Activated B cell treated with CpG ODN at 0.5 μM for 24 hours (primary cell): ENCODE measurements at places on chromosomes 16 and 17. TPM values are rescaled to one million over a fixed set of nuclear protein-coding genes. Genes with fewer than 3 reads are reported as not detected.

FBXL16 gene
- total RNA-seq, result 0.75 and 0.88 TPM in 2 replicates

- no peak for DNase-seq
These were observed 19.1 kb downstream of the WIPI1 start for GRCh38 chr17:68437979-68438822.

GRCh38 chr17:76123749-76124581 is 17.1 kb downstream of the FOXJ1 start:
- no peak for DNase-seq

NUP93 gene
- 104 and 111 TPM in 2 replicates for total RNA-seq

DNA sequence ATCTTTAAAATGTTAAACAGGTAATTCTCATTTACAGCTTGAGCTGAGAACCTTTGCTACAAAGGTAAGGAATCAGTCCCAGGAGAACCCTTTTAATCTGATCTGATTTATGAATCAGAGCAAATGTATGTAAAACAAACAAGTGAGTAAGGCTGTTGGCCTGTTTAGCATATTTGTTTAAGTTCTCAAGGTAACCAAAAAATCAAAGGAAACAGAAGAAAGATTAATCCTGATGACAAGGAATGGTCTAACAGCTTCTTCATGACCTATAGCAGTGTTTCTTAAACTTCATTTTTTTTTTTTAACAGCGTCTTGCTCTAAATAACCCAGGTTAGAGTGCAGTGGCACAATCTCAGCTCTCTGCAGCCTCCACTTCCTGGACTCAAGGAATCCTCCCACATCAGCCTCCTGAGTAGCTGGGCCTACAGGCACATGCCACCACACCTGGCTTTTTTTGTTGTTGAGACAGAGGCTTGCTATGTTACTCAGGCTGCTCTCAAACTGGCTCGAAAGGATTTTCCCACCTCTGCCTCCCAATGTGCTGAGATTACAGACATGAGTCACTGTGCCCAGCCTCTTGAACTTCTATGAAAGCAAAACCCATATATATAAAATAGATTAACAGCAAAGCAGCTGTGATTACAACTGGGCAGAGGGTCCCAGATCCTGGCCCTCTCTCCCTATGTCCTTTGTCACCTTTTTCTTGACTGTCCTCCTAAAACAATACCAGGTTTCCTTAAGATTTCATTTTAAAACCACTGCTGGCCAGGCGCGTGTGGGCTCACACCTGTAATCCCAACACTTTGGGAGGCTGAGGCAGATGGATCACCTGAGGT is 5.1 kb upstream of the JPT1 start:
- DNase-seq, result no peak

RBFOX1 gene
- not detected in 2 replicates for total RNA-seq

DNA sequence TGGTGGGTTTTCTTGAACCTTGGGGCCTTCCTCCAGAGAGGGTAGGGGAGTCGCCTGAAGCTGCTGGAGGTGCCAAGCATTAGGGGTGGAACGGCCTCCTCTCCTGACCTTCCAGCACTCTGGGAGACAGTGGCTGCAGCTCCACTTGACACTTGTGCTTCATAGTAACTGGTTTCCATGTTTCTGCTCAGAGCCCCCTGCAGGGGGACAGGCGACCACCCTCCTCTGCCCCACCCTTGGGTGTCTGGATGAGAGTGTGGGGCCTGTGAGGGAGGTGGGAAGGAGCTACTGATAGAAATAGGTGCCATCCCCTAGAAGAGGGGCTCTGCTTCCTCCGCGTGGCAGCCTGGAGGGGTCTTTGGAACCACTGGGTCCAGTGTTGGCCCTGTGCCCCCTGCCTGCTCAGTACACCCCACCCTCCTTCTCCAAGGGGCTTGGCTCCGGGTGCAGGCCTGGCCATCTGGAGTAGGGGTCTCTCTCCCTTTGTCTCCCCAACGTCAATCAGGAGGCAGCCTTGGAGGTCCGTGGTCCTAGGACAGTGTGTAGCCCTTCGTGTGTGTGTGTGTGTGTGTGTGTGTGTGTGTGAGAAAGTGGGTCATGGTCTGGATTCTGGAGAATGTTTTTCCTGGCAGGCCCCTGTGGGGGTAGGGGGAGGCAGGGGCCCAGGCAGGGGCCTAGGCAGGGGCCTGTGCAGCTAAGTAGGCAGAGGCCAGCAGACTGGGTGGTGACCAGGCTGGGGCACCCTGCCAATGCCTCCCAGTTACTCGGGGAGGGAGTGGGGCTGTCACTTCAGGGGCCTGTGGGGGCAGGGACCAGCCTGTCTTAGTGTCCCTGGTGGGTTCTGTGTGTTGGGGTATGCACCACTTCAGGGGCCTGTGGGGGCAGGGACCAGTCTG is 4.9 kb downstream of the LASP1 start:
- no peak for DNase-seq

ENO3 gene
- 26.3 and 29.5 TPM in 2 replicates for total RNA-seq

DNA sequence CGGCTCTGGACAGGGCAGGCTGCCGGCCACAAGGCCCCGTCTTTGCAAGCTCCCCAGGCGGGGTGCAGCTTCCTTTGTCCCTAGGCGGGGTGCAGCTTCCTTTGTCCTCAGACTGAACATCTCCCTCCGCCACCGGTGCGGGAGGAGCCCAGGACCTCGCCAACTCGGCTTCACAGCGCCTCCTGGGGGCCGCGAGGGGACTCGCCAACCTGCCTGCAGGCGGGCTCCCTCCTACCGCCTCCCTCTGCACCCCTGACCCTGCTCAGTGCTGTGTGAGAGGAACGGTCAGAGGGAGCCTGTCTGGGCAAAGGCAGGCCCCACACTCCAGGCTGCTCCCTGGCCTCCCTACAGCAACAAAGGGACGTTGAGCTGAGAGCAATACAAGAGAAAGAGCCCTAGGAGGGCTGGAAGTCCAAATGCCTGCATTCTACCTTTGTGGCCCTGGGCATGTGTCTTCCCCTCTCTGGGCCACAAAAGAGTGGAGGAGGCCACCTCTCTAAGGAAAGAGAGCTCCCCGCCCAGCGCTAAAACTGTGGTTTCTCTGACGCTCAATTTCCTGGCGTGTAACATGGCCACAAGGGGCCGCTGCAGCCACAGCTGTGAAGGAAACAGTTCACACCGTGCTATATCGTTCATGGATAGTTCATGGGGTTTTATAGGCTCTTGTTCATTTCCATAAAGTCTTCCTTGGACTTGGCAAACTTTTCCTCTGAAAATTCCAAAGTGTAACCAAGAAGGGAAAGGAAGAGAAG is 20.9 kb upstream of the KRT19 start:
- DNase-seq, result peak; percentile 50

DNA sequence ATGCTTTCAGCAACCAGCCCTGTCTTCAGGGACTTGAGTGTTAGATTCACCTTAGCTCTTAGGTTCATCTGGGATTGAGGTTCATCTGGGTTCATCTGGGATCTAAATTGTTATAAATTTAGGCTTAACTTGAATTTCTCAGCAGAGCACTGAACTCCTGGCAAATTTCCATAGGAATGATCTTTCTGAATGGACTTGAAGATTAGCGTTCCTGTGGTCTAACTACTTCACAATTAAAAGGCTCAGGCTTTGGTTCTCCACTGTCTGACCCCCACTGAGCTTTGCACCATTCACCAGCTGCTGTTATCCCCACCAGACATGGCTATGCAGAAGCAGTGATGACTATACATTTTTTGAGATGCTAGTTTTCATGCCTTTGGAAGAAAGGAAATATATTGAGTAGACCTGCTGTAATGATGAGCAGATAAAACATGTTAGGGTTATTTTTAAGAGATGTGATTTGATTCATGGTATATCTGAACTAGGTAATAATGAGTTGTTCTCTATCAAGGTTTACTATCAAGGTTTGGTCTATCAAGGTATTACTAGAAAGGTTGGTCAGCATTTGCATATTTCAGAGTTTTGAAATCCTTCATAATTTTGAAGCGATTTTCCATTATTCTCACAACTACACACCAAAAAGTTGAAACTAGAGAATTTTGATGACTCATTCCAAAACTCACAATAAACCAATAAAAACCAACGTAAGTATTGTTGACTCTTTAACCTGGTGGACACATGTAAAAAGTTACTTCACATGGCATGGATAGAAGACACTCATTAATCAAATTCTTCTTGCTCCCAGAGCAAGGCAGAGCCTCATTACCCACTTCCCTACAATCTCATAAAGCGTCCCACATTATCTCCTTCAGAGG is 71.7 kb downstream of the SNX11 start:
- DNase-seq, result no peak

- DNase-seq, result no peak
These were observed 10.1 kb downstream of the AFMID start for GRCh38 chr17:78197147-78197832.

DNA sequence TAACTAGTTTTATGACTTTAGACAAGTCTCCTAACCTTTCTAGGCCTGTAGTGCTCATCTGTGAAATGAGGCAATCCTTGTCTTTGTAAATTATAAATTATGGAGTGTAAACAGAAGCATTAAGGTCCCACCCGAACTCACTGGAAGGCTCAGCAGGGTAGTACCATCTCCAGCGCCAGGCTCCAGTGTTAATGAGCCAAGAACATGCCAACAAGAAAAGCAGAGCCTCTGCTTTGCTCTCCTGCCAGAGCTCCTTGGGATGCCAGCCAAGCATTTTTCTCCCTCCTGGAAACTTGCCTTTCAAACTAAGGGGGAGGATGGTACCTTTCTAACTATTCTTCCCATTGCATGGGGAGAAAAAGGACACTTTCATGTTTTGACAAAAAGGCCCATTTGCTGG is 14.9 kb downstream of the LIMD2 start:
- DNase-seq, result no peak

- DNase-seq, result no peak
These were observed 1376.4 kb downstream of the CDH11 start for GRCh38 chr16:63745456-63745855.

- no peak for DNase-seq
These were observed 45.0 kb upstream of the CRISPLD2 start for GRCh38 chr16:84774810-84775209.

DNA sequence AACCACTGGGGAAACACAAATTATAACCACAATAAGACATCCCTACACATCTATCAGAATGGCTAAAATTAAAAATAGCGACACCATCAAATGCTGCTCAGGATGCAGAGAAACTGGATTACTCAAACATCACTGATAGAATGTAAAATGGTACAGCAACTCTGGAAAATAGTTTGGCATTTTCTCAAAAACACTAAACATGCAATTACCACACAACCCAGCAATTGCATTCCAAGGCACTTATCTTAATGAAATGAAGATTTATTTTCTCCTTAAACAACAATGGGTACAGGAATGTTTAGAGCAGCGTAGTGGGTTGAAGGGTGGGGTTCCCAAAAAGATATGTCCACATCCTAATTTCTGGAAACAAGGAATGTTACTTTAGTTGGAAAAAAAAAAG is 309.0 kb upstream of the PMFBP1 start:
- DNase-seq, result no peak

DNA sequence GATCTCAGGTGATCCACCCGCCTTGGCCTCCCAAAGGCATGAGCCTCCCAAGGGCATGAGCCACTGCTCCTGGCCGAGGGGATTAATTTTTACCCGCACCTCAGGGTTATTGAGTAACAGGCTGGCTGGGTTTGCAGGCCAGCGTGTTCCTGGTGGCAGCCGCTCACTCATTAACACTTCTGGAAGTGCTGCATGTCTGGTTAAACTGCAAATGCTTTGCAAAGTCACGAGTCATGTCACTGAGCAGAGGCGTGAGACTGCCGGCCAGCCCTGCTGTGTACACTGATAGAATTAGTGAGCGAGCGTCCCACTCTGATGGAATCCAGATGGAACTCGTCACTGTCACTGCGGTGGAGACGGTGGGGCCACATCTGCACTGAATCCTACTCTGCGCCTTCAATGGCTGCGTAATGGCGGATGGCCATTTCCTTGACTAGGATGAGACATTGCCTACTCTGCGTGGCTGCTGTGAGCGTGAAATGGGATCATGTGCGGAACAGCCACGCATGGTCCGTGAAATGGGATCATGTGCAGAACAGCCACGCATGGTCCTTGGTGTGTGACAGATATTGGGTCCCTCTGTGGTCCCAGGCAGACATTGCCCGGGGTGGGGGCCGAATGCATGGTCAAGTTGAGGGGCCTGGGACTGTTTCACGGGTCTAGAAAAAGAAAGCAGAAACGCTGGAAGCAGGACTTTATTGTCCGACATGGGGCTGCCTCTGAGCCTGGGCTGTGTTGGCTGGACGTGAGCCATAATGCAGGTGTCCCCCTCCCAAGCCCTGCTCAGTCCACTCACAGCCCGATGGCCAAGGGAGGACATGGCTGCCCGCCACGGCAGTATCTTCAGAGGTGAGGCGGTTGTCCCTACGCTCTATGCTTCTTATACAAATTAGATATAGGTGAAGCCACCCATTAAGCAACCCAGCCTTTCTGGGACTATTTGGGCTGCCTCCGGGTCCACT is 740 bp upstream of the SLC5A10 start:
- DNase-seq, result no peak

DNA sequence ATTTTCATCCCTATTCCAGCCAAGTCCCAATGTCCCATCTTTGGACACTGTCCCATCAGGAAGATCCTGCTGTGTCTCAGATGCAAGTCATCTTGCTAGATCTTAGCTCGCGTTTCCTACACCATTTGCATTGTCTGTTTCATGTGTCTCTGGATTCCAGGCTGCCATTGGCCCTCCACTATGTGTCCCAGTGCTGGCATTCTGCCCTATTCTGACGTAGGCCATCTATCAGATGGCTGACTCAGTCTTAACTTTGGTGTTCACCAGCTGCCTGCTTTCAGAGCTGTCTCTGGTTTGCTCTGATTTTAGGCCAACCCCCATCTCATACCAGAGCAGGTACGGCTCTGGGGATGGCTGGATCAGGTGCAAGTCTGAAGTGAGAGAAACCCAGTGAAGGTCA is 300.9 kb upstream of the ASIC2 start:
- DNase-seq, result no peak

DNA sequence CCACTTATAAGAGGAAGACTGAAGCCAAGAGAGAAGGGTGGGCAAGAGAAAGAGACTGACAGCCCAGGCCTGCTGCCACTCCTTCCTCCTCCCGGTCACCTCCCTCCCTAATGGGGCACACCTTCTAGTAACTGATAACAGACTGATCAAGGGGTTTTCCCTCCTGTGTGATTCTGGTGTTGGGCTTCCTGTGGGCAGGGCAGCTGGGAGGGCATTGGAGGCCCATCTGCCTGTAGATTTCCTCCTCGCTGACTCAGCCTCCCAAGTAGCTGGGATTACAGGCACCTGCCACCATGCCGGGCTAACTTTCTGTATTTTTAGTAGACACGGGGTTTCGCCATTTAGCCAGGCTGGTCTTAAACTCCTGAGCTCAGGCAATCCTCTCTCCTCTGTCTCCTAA is 16.2 kb downstream of the CA4 start:
- DNase-seq, result no peak

GRCh38 chr17:61149862-61150362 is 249.7 kb upstream of the TBX2 start:
- no peak for DNase-seq
